Fibroblast of villous mesenchyme (primary cell): ENCODE measurements at places on chromosomes 13 and 19. TPM values are rescaled to one million over a fixed set of nuclear protein-coding genes. Genes with fewer than 3 reads are reported as not detected.

The SMAD9 gene
- 4.2 and 4.3 TPM in 2 replicates for total RNA-seq

The LILRA5 gene
- not detected in 2 replicates for total RNA-seq

The FCHO1 gene
- 0.43 and 0.64 TPM in 2 replicates for total RNA-seq

The FOXO1 gene
- total RNA-seq, result 7.1 and 9.5 TPM in 2 replicates

The NEK3 gene
- total RNA-seq, result 9.1 and 10.3 TPM in 2 replicates

The CYP4F8 gene
- under 0.01 TPM in 1 of 2 replicates, not detected in the other for total RNA-seq

The EFNA2 gene
- not detected in 2 replicates for total RNA-seq

The SLAIN1 gene
- total RNA-seq, result not detected in 2 replicates

The IZUMO1 gene
- under 0.01 TPM in 1 of 2 replicates, not detected in the other for total RNA-seq

The PPP1R13L gene
- total RNA-seq, result 5.6 and 8.4 TPM in 2 replicates

The SULT2A1 gene
- not detected in 2 replicates for total RNA-seq

The NKPD1 gene
- total RNA-seq, result under 0.01 TPM in 2 replicates

The OR4F17 gene
- 0.32 TPM in 1 of 2 replicates, not detected in the other for total RNA-seq

The PNMA8A gene
- 0.97 and 9.9 TPM in 2 replicates for total RNA-seq

The MEIS3 gene
- total RNA-seq, result 38.0 and 60.6 TPM in 2 replicates

The C13orf42 gene
- not detected in 2 replicates for total RNA-seq

The S1PR2 gene
- total RNA-seq, result 33.2 and 35.4 TPM in 2 replicates

The ZNF177 gene
- total RNA-seq, result 0.64 and 1.7 TPM in 2 replicates

The RFPL4A gene
- total RNA-seq, result not detected in 2 replicates

The LHB gene
- total RNA-seq, result 0.32 TPM in 1 of 2 replicates, not detected in the other

The CEACAM4 gene
- total RNA-seq, result not detected in 2 replicates

The LGALS13 gene
- not detected in 2 replicates for total RNA-seq

The PLVAP gene
- not detected in 2 replicates for total RNA-seq
